ENCODE measurements at places on chromosomes 6 and 20.

DNA sequence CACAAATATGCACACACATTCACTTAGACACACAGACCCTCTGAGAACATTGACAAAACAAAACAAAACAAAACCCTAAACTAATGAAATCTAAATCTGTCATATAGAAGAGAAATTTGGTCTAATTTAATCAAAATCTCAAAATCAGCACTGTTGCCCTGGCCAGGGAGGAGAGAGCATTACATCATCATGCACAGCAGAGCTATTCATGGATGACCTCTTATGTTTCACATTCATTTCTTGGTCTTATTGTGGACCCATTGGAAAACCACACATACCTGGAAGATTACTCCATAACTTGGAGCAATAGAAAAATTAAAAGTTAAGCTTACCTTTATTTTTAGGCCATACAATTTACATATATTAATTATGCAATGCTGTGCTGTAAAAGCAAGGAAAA is 1223.6 kb upstream of the GJE1 start:
- no peak for DNase-seq

DNA sequence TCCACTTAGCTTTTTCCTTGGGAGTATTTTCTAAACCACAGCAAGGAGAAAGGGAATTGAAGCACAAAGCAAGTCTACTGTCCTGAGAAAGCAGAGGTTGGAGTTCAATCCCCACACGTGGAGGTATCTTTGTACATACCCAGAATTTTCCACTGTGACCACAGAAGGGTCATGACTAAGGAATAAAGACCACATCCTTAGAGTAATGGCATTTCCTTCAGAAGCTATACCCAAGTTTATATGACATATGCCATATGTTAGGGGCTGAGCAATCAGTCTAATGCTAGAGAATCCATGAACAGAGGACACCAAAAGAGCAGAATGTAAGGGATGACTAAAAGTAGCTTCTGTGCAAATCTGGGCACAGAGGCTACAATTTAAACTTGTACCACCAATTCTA is 46.4 kb downstream of the ATG5 start:
- DNase-seq: no peak

- no peak for DNase-seq
Observed at GRCh38 chr6:32940656-32941213, at the start of gene HLA-DMB. TSS of gene HLA-DMB (minus strand) at chr6:32941028. CDS start at chr6:32940807, 221 bp downstream.

DNA sequence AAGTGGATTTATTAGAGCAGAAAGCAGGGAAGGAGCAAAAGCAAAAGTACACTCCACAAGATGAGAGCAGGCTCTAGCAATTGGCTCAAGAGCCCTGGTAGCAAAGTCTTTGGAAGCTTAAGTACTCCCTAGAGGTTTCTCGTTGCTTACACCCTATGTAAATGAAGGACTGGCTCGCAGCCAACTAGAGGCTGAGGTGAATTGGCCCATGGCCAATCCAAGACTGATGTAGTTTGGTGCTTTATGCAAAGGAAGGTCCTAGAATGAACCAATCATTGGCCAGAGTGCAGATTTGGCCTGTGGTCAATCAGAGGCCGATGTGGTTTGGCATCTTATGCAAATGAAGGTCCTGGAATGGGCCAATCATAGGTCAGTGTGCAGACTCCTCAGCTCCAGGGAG is 191.3 kb upstream of the ARID1B start:
- DNase-seq: no peak

- DNase-seq: no peak
Observed at GRCh38 chr6:47414423-47415167, 63.0 kb upstream of the CD2AP start.

DNA sequence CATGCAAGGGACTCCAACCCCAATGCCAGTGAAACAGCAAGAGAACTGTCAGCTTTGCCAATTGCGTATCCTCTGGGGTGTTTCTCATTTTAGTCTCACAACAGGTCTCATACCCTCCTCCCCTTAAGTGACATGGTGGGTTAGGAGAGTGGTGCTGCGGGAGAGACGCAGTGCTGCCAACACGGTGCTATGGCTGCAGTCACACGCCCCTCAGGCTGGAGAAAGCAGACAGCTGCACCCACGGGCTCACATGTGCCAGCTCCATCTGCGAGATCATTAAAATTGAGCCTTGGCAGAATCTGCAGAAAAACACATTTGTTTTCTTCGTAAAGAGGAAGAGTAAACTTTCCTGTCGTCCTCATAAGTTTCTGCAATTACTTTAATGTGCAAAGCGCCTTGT is 114.7 kb downstream of the ANKRD60 start:
- DNase-seq: no peak

GRCh38 chr20:62704341-62704948 is 4.2 kb upstream of the NTSR1 start:
- DNase-seq: peak; percentile 4

GRCh38 chr6:147222160-147222838 is 18.1 kb downstream of the STXBP5 start:
- DNase-seq: no peak

DNA sequence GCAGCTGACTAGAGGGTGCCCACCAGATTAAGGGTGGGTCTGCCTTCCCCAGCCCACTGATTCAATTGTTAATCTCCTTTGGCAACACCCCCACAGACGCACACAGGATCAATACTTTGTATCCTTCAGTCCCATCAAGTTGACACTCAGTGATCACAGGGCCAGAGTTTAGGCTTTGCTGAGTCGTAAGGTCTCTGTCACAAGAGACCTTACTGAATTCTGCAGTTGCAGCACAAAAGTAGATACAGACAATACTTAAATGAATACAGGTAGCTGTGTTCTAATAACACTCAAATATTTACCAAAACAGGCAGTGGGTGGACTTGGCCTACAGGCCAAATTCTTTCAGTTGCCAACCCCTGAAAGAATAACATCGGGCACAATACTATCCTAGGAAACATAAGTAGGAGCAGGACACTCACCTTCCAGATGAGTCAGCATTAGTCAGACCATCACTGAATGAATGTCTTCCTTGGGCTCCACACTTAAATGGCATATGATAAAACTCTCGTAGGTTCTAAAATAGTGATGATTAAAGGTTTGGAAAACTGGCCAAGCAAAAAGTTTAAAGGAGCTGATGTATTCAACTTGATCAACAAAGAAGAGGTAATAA is 190.0 kb downstream of the UBE3D start:
- peak; percentile 54 for DNase-seq

- DNase-seq: no peak
Observed at GRCh38 chr6:105430685-105431084, 27.8 kb upstream of the PREP start.

DNA sequence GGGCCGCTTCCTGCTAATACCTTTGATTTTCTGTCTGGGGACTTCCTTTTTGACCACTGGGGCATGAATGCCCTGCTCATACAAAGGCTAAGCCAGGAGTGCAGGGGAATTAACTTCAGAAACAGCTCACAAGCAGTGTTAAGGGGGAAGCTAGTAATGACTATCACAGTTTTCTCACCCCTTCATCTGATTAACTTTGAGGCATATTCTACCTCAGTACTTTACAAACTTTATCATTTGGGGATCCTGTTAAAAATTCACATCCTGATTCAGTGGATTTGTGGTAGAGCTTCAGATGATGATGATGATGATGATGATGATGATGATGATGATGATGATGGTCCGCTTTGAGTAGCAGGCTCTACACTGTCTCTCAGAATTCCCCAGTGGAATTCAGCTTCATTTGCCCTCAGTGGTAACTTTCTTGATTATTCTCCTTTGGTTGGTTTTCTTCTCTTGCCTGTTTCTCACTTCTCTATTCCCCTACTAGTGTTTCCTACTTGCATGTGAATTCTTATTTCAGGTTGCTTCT is 78.4 kb upstream of the TMEM170B start:
- DNase-seq: no peak

DNA sequence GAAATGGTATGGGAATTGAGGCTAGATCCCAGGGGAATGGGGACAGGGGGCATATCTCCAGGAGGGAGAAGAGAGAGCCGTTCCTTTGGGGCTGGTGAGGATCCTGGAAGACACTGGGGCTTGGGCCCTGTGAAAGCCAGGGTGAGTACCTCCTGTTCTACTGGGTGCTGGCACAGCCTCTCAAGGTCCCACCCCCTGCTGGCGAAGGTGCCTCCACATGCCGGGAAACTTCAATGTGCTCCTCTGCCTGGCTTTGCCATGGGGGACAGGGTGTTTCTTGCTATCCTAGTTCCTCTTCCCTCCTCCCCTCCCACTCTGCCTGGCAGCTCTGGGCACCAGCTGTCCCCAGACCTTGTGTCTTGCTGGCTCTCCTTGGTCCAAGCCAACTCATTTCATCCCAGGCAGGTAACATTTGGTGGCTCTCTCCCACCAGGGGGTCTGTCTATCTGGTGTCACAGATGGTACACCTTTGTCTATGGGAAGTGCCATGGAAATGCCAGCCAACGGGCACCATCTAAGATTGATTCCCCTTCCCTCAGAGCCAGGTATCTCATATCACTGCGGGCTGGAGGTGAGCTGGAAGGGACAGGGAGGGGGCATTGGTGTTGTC is 56.8 kb downstream of the MDGA1 start:
- no peak for DNase-seq

DNA sequence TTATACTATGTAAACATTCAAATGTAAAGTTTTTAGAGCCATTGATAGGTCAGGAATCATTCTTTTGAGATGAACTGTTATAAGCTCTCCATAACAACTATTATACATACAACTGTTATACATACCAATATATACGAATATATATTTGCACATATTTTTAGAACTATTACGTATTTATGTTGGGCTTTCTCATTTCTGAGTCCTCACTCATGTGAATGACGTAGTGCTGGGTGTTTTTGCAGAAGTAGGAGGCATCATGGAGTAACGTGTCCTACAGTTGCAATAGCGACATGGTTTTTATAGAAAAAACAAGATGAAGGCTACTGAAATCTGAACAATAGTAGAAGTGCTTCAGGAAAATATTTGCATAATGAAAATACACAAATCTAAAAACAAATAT is 36.4 kb upstream of the ADGRF4 start:
- DNase-seq: no peak

- no peak for DNase-seq
Observed at GRCh38 chr6:45738057-45738455, 277.6 kb downstream of the CLIC5 start.

GRCh38 chr20:39946053-39946810 is 742.8 kb downstream of the MAFB start:
- no peak for DNase-seq

DNA sequence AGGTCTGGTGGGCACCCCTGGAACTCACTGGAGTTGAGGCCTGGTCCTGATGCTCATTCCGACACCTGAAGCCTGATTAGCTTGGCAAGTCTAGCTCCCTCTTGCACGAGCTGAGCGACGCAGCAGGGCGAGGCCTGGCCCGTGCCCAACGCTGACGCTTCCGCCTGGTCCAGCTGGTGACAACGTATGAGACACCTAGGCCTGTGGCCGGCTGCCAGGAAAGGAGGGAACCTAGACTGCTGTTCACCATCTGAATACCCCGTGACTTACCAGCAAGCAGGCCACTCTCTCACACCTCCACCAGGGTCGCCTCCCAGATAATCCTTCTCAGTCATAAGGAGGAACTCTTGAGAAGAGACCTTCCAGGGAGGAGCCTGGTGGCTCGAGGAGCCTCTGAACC is 24.5 kb downstream of the YTHDF1 start:
- DNase-seq: no peak

GRCh38 chr20:20002101-20002998 is 14.8 kb upstream of the NAA20 start:
- DNase-seq: no peak

- no peak for DNase-seq
Observed at GRCh38 chr6:83167726-83168278, 25.3 kb downstream of the PGM3 start.

DNA sequence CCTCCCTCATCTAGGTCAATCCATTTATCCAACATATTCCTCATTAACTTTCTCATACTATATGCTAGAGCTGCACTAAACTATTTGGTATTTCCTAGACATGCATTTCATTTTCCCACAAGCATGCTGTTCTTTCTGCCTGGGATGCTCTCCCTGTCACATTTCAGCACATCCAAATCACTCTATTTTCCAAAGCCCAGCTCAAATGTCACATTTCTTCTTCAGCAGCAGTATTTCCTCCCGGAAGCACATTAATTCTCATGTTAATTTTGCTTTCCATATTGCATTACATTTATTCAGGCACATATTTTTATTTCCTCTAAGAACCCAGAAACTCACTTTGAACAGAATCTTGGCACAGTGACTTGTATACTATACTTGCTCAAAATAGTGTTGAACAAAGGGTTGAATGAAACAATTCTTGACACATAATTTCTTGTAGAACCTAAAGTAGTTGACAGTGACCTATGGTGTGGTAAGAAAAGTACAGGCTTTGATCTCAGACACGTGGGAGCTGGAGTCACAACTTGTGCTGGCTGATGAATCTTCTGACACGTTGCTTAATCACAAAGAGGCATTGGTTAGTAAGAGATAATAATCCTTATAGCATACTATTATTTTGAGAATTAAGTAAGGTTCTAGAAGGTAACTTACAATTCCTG is 30.8 kb upstream of the CD2AP start:
- DNase-seq: no peak

DNA sequence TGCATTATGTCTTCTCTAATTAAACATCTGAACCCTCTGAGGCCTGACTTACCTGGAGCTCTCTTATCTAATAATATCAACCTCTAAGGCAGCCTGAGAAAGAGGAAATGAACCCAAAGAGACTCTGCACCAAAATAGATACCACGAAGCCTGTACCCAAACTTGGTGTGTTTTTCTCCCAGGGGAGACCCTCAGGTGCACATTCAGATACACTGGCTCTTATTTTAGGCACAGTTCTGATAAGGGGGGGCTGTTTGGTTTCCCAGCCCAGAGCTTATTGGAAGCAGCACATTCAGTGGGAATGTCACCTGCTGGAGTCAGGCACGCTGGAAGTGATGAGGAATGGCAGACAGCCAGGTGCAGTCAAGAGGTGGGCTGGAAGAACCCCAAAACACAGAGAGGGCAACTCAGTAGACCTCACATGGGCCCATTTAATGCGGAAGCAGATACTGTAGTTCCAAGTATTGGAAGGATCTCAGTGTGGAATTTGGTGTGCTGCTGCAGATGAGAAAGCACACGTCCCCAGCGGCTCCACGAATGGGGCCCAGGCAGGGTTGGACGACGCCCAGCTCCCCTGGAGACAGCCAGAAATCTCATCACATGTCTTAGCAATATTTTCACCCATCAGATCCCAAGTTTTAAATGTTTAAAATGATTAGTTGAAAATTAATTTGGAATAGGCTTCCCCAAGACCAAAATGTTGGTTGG is 9.7 kb upstream of the CCR6 start:
- no peak for DNase-seq

GRCh38 chr6:21599051-21599696 is 5.6 kb downstream of the SOX4 start:
- no peak for DNase-seq

DNA sequence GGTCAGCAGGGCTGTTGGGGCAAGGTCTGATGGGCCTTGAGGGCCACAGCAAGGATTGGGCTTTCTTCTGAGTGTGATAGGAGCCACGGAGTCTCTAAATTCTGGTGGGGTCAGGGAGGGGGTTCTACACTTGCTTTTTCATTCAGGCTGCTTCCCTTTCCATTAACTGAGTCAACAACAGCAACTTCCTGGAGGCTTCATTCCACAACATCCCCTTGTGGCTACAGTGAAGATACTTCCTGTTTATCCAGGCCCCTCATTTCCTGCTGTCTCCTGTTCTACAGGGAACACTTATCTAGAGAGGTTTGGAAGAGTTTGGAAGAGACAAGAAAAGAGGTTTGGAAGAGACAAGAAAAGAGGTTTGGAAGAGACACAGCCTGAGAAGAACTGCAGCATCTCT is 144.8 kb upstream of the ENPP5 start:
- DNase-seq: no peak

GRCh38 chr20:5504061-5504739 is 187.4 kb upstream of the PROKR2 start:
- DNase-seq: no peak
